Stimulated activated CD8-positive, alpha-beta memory T cell treated with anti-CD3 and anti-CD28 coated beads, Interleukin-7, amount 100 ng/mL, for 24 hours (primary cell): ENCODE measurements at places on chromosomes 1 and 21.

DNA sequence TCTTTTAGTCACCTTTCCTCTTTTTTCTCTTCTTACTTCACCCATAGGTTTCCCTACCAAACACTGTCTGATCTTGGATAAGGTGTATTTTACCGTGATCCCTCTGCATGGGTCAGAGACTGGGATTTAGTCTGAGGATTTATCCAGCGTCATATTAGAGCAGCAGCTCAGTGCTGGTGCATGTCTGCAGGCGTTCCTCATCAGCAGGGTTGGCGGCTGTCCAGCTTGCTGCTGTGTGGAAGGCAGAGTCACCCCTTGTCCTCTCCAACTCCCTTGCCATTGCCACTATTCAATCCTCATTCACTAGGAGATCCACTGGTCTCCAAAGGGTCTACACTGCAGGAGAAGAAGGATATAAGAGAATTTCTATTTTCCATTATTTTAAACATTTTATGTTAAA lies 7.3 kb upstream of the FAM78B start:
- no peak for DNase-seq

- DNase-seq = no peak
Observed at GRCh38 chr1:12573015-12573825, 44.8 kb downstream of the DHRS3 start.

- DNase-seq = no peak
Observed at GRCh38 chr1:44336668-44337067, 18.4 kb downstream of the ERI3 start.

DNA sequence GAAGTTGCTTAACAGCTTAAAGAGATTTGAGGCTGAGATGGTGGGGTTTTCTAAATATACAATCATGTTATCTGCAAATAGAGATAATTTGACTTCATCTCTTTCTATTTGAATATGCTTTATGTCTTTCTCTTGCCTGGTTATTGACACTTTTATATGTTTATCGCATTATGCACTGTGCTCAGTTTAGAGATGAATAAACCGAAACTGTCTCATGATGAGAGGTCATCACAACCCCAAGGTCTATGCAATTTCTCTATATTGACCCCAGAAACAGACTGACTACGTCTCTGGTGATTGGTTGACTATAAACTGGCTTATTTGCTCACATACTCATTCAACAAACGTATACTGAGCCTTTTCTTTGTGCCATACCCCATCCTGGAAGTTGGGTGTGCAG lies 117.9 kb upstream of the NRIP1 start:
- DNase-seq = no peak

- DNase-seq = no peak
Observed at GRCh38 chr1:98910827-98911226, 93.8 kb downstream of the PLPPR5 start.

DNA sequence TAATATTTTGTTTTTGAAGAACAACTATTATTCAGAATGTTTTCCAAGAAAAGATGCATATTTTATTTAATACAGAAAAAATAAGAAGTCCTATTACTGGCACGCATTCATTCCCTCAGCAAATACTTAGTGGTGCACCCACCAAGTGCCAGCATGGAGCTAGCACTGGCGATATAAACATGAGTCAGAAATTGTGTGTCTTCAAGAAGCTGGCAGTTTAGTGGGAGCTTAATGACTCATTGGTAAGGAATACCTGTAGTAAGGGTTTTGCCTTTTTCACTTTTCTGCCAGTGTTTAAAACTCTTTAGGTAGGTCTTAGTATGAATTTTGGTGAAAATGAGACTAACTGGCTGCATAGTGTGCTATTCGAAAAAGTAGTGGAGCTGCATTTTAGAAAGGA lies 6.3 kb downstream of the MAGI3 start:
- DNase-seq = no peak

DNA sequence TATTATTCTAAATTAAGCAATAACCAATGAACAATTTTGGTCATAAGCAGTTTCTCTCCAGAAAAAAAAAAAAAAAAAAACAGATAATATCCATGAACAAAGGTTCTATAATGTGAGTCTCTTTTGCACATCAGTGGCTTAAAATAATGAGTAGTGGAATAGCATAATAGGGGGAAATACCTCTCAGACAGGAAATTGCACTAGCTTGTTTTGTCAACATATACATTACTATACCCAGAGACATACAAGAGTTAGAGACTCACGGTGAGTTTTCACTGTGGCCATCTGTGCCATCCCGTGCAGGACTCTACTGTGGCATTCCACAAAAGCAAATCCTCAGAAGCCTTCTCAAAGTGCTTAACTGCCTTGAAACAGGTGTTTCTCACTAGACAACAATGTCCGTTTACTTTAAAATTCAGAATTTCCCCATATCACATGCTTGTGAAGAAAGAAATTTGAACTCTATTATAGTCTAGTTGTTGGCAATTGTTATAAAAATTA lies 697.9 kb downstream of the USP25 start:
- DNase-seq = no peak

DNA sequence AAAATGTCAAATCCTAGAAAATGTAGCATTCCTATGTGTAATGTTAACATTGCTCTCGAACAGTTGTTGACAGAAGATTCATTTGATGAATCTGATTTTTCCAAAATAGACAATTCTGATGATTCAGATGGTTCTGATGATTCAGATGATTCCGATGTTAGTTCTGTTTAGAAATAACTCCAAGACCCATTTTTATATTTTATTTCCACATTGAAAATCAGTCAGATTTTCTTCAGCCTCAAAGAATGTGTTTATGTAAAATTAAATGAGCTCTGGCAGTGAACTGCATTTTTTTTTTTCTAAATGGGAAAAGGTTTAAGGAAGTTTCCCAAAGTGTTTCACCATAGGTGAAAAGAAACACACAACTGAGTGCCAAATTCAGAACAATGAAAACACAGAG lies 136.5 kb downstream of the TSEN15 start:
- no peak for DNase-seq

- DNase-seq = no peak
Observed at GRCh38 chr1:30652152-30652841, 71.1 kb downstream of the MATN1 start.

DNA sequence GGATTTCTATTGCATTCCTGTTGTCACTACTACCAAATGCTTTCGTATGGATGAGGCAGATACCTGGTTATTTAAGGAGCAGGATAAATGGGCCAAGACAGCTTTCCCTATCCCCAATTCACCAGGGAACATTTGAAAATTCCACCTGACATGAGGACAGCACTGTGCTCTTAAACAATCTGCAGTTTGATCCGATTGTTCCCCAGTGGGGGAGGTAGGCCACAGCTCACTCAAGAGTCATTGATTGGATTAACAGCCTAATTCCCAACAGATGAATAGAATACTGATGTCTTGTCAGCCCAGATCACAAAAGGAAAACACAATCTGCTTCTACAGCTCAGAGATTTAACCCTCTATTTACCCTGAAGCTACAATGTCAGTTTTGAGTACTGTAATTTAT lies 123.9 kb downstream of the LHX4 start:
- no peak for DNase-seq

GRCh38 chr1:154454386-154455120 lies 47.5 kb upstream of the TDRD10 start:
- DNase-seq = no peak

DNA sequence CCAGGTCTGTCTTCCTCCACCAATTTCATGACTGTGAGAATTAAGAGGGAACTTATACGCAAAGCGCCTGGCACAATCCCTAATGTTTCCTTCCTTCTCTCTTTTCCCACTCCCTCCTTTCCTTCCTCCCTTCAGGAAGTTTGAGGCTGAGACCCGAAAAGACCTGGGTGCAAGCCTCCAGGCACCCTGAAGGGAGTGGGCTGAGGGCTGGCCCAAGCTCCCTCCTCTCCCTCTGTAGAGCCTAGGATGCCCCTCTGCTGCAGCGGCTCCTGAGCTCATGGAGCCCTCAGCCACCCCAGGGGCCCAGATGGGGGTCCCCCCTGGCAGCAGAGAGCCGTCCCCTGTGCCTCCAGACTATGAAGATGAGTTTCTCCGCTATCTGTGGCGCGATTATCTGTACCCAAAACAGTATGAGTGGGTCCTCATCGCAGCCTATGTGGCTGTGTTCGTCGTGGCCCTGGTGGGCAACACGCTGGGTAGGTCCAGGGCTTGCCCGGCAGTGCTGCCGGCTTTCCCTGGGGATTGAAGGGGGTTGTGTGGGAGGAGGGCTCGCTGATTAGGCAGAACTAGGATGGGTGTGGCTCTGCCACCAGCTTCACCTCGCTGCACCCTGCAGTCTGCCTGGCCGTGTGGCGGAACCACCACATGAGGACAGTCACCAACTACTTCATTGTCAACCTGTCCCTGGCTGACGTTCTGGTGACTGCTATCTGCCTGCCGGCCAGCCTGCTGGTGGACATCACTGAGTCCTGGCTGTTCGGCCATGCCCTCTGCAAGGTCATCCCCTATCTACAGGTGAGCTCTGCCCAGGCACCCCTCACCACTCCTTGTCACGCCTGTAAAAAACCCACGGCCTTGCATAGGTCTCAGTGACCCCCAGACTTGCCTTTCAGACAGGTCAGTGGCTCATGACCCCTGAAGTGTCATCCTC lies 1.7 kb downstream of the HCRTR1 start:
- no peak for DNase-seq

DNA sequence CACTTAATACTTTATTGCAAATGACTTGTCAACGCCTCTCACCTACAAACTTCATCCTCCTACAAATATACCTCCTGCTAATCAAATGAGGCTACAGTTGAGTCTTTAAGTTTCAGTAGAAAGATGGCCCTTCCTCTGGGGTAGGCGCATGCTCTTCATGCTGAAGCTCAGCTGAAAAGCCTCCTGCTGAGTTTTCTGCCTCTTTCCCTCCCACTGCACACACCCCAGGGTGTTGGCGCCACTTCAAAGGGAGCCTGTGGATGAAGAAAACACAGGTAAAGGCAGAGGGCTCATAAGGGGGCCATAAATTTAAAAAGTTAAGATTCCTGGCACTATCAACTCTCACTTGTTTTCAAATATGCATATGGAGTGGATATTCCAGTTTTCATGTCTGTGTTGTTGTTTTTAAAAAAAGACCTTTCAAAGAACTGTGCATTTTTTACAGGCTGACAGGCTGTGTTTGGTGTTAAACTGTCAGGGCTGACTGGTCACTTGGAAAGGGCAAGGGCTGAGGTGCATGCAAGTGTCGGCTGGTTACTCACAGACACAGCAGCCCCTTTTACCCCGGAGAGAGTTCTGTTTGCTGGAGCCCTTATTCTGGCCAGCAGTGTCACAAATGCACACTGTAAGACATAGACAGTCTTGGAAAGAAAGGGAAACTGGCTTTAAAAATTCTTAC lies 42.9 kb upstream of the LGALS8 start:
- DNase-seq = no peak

DNA sequence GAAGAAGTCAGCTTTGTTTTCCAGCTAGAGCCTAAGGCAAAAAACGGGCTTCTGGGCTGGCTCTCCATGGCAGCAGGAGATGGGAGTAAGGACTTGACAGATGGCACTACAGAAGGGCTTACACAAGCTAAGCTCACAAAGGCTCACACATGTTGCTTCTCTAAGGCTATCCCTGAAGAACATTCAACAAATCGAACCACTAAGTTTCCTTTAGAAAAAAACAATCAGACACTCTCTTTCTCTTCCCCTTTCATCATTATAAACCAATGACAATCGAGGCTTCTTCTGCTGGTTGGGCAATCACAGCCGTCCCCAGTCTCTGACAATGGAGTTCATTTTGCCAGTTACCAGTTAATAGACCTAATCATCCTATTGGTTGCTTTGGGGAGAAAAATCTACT lies 40.5 kb downstream of the TRIT1 start:
- no peak for DNase-seq

DNA sequence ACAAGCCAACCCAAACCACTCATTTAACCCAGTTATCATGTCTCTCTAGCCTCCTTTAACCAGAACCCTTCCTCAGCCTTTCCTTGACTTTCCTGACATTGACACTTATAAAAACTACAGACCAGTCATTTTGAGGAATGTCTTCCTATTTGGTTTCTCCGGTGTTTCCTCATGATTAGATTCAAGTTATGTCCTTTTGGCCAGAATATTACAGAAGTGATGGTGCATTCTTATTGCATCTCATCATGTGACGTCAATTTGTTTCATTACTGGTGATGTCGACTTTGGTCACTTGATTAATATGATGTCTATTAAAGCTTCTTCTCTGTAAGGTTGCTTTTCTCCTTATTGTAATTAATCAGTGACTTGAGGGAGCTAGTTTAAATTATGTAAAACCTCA lies 6.1 kb upstream of the RCSD1 start:
- no peak for DNase-seq

- no peak for DNase-seq
Observed at GRCh38 chr1:40575336-40575735, 43.9 kb downstream of the ZNF684 start.

DNA sequence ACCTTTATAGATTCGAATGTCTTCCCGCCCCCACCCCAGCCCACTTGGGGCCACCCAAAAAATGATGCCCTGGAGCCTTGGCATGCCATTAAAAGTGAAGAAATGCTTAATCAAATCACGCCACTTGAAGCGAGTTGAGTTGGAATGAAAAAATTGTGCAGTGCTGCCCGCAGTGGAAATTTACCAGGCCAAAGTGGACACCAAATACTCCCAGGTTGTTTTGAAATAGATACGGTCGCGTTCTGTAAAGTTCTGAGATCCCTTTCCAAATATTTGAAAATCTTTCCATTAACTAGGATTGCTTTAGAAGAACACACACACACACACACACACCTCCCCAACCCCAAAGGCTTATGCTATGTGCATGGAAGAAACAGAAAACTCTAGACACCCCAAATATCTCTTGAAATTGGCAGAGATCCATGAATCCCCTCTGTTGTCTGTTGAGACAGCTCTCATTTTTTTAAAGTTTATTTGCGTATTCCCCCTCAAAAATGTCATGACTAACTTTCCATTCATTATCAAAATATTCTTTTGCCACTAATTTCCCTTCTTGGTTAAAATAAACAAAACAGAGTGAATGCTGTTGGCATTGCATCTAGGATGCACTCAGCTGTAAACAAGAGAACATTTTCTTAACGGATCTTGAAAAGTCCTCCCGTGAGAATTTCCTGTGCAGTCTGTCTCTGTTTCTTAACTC lies 142.3 kb upstream of the KCNE2 start:
- DNase-seq = no peak

- no peak for DNase-seq
Observed at GRCh38 chr1:234505769-234506102, 26.8 kb upstream of the TARBP1 start.

GRCh38 chr1:200153277-200154055 lies 126.0 kb downstream of the NR5A2 start:
- no peak for DNase-seq

GRCh38 chr21:31363720-31364119 lies 19.7 kb upstream of the TIAM1 start:
- no peak for DNase-seq
